NCI-H526 (cell line): ENCODE measurements at places on chromosomes 3 and 15.

GRCh38 chr3:48405343-48405881 is 24.5 kb downstream of the PLXNB1 start:
- DNase-seq = no peak

DNA sequence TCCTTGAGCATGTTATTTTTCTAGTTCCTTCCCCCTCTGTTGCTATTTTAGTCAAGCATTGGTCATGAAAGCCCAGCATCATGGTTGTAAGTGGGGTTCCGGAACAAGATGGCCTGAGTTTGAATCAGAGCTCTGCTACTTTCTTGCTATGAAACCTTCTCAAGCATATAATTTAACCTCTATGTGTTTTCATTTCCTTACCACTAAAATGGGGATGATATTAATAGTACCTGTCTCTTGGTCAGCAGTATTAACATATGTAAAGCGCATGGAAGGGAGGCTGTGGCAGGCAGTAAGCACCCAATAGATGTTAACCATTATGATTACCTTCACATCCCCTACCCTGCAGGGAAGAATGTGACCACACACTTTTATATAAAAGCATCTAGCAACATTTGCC is 14.3 kb upstream of the SPRED1 start:
- no peak for DNase-seq

GRCh38 chr3:184727357-184728009 is 15.6 kb upstream of the MAGEF1 start:
- DNase-seq = peak; percentile 92

DNA sequence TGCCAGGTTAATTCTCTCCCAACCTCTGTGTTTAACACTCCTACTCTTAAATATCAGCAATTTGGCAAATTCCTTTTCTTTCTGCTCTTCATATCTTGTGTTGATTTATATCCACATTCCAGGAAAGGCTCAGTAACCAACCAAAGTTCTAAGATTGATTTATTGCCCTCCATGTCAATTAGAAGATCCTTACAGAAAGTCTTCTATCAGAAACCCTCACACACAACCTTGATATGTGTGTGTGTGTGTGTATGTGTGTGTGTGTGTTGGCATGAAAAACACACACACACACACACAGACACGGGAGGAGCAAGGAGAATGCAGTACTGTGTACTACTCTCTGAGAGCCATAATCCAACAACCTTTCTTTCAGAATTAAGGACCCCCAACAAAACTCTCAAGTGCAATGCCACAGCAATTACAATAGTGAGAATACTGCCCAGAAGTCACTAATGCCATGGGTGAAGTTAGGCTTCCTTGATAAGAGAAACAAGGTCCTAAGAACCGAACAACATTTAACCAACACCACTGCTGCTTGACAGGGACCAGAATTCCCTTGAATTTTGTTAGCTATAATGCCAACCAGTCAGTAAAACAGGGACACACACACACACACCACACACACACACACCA is 1.1 kb downstream of the LSAMP start:
- no peak for DNase-seq

GRCh38 chr3:184786280-184786941 is 25.6 kb upstream of the VPS8 start:
- DNase-seq = no peak

DNA sequence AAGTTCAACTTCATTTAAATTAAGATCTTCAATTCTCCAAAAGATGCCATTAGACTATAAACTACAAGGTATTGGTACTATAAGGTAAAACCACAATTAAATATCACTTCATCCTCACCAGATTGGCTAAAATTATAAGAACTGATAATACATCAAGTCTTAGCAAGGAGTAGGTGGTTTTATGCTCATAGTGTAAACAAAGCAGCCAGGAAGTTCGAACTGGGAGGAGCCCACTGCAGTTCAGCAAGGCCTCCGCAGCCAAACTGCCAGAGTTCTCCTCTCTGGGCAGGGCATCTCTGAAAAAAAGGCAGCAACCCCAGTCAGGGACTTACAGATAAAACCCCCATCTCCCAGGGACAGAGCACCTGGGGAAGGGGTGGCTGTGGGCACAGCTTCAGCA is 91.6 kb upstream of the SETMAR start:
- no peak for DNase-seq

DNA sequence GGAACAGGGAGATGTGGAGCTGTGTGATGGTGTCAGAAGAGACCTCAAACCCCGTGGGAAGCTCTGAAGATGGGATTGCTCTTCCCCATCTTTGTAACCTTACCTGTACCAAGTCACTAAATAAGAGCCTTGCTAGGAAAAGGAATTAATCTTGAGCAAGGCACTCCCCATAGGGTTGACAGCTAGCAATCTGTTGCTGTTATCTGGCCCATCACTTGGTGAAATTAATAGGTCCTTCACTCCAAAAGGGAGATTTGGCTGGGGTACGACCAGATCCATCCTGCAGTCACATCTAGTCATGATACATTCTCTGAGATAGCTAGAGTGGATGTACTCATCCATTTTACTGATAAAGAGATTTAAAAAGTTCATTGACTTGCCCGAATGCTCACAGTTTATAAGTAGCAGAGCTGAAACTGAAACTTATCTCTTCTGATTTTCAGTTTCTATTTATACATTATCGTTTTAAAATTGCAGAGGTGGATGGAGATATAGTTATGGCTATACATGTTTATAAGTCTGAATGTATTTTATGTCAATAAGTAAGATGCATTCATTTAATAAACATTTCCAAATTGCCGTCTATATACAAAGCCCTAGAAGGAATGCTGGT is 299.1 kb upstream of the MCTP2 start:
- DNase-seq = no peak

- no peak for DNase-seq
Observed at GRCh38 chr3:180332608-180333007, 269.4 kb upstream of the TTC14 start.

DNA sequence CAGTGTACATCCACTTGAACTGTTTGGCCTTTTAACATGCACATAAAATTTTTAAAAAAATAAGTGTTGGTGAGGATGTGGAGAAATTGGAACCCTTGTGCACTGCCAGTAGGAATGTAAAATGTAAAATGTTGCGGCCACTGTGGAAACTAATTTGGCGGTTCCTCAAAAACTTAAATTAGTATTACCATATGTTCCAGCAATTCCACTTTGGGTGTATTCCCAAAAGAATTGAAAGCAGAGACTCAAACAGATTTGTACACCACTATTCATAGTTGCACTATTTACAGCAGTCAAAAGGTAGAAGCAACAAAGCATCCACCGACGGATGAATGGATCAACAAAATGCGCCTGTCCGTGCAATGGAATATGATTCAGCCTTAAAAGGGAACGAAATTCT is 55.2 kb upstream of the SEC61A1 start:
- no peak for DNase-seq

GRCh38 chr3:45541326-45542321 is 52.9 kb upstream of the LIMD1 start:
- no peak for DNase-seq

- DNase-seq = no peak
Observed at GRCh38 chr3:127744253-127744815, 71.6 kb downstream of the ABTB1 start.

DNA sequence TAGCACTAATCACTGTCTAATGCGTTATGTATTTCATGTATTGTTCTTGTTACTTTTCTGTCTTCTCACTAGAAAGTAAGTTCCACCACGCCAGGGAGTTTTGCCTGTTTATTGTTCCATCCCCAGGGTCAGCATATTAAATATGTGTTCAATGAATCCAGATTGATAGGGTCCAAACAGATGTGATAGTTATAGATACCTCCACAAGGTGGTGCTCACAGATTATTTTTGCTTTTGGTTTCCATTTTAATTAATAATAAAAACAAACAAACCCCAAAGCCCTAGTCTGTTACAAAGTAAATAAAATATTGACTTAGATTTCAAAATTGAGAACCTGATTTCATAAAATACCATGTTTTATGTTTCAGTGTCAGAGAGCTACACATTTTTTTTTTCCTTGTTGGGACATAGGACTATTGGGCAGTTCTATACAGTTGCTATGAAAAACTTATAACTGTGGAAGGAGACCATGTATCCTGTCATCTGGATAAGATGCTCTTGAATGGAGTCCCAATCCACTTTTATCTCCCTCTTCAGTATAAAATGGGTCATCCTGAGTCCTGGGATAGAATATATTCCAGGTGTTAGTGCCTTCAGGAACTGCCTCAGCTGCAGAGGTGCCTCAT is 12.4 kb downstream of the OTOL1 start:
- no peak for DNase-seq

DNA sequence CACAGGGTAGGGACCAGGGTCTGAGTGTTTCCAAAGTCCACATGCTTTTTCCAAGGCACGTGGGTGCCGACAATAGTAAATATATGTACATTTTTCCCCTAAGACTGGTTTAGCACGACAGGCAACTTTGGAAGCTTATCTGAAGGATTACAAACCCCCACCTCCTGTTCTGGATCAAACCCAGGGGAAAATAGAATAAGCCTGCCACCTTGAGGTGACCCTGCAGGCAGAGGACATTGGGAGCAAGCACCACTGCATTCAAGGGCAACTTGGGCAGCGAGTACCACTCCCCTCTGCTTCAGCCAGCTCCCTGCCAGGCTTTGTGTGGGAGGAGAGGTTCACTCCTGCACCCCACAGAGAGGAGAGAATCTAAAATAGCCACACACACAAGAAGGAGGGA is 44.8 kb downstream of the KBTBD12 start:
- peak; percentile 24 for DNase-seq

DNA sequence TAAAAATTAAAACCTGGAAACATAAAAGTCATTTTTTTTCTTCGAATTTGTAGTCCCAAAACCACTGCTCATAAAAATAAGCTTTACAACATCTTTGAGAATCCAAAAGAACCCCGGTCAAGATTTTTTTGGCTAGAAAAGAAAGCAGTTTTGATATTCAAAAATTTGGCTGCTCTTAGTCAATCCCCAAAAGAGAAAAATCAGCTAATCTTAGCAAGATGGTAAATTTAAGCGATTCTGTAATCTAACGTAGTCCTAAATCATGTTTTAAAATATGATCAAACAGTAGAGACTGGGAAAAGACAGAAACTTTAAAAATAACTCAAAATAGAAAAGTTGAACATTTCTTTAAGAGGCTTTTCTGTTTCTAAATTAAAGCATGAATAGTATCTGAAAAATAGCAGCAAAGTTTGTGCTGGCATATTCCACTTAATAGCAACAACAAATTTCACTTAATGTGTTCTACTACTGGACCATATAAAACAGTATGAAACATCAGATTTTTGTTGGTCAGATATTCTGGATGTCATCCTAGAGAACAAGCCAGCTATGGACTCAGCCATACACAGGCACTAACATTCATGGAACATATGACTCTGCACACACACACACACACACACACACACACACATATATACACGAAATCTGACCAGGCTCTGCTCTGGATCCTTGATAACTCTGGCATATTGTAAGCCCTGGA is 19.1 kb upstream of the NR2F2 start:
- no peak for DNase-seq

GRCh38 chr3:34013818-34014570 is 215.6 kb downstream of the PDCD6IP start:
- no peak for DNase-seq

DNA sequence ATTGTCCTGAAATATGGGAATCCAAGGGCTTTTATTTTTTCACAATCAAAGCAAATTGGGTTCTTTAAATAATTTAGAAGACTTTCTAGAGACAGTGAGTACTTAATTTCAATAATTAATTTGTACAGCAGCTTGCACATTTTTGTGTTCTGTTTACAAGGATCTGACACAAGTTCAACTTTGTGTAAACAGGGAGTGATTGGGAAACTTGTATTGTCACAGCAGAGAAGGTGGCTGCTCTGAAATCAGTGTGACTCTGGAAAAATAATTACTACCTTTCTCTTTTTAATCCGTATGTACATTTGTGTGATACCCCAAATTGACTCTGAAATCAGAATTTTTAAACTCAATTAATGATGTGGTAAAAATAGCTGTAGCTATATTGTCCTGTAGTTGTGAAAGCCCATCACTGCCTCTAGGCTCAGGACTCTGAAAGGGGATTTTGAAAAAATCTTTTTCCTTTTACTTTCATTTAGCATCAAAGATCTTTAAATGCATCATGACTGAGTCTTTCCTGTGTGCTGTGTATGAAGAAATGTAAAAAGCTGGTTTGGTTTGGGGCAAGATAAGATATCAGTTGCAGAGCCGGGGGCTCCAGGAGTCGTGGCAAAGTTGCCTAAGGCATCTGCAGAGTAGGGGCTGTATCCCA is 45.1 kb downstream of the MFSD1 start:
- DNase-seq = no peak

DNA sequence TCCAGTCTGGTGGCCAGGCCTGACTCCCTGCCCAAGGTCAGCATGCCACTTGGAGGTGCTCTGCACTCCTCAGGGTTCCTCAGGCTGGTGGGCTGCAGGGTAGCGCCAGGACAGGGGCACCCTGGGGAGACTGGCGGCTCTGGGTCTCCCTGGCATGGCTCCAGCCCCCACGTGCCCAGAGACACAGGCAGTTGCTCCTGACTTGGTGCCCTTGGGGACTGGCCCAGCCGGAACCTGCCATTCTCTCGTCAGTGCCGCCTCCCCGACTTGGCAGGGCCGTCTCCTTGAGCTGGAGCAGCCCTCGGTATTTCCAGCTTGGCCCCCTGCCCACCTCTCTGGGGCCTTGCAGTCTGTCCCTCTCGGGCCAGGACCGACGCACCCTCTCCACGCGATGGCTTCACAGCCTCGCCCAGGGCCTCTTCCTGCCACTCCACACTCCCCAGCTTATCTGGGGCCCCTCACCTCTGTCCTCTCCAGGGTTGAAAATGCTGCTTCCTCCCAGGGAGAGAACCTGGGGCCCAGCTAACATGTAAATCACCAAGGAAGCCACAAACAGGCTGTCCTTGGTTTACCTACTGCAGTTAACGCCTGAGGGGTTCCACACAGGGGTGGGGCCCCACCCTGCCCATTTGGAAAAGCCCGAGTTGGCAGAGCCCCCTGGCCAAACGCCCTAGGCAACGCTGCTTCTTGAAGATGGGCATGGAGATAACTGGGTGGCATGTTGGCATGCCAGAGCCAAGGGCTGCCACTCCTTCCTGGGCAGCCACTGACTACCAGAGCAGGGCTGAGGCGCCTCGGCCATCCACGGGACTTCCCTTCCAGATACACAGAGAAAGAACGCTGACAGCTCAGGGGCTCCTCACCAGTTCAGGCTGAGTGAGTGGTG is 61.4 kb downstream of the SMAD6 start:
- no peak for DNase-seq

- DNase-seq = peak; percentile 54
Observed at GRCh38 chr3:187066228-187066995, 72.9 kb downstream of the RPL39L start.

- DNase-seq = no peak
Observed at GRCh38 chr15:55037071-55037470, 159.7 kb downstream of the RSL24D1 start.

- no peak for DNase-seq
Observed at GRCh38 chr15:49923671-49924070, 195.4 kb downstream of the ATP8B4 start.

DNA sequence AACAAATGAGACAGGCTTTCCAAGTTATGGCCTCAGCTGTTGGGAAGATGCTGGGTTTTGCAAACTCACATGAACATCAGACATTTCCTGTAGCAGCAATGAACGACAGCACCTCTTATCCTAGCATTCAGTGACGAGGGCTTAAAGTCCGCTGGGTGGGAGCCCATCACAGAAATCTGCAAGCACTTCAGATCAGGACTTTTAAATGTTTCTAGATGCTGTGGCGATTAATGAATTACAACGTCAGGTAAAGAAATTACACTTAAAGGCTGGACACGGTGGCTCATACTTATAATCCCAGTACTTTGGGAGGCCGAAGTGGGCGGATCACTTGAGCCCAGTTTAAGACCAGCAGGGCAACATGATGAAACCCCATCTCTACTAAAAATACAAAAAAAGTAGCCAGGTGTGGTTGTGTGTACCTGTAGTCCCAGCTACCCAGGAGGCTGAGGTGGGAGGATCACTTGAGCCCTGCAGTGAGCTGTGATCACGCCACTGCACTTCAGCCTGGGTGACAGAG is 3.9 kb downstream of the AEN start:
- DNase-seq = no peak
